Stimulated activated CD4-positive, alpha-beta T cell treated with anti-CD3 and anti-CD28 coated beads, Interleukin-1b, Interleukin-23, amount 100 ng/mL, for 24 hours (primary cell): ENCODE measurements at places on chromosomes 4 and X.

DNA sequence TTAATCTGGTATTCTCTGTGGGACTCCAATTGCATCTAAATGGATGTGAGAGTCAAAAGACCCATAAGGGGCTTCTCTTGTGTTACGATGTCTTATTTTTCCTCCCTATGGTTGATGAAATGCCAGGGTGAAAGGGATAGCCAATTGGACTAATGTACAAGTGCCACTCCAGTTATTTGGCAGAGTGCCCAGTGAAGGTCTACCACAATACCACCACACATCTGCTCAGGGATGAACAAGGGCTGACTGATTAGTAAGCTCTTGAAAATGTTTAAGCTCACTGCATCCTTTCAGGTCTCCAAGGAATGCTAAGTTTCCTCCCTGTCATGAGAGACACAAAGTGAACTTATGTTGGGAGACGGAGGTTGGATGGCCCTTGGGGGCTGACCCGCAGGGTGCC, 57.8 kb downstream of the HEPH start:
- DNase-seq: no peak

DNA sequence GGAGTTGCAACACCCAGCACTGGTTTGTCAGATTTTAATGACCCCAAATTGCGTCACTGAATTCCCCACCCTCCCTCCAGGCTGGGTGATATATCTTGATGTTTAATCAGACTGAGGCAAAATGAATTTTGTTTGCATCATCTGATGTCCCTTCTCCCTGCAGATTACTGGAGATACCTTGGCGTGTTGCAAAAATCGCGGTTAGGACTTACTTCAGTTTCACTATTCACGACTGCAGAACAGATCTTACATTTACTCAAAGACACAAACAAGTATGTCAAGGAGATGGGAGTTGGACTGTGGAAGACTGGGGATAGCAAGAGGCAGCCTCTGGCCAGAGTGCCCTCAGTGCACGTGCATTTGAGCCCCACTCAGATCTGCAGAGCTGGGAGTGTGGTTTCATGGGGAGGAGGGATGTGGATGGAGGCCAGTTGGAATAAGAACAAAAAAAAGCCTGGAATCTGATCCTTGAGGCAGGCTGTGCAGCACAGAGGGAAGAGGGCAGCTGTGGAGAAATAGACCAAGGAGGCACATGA, 92.2 kb upstream of the MTM1 start:
- DNase-seq: no peak

- DNase-seq: no peak
Observed at GRCh38 chr4:130147641-130148040, 1051.7 kb downstream of the C4orf33 start.

DNA sequence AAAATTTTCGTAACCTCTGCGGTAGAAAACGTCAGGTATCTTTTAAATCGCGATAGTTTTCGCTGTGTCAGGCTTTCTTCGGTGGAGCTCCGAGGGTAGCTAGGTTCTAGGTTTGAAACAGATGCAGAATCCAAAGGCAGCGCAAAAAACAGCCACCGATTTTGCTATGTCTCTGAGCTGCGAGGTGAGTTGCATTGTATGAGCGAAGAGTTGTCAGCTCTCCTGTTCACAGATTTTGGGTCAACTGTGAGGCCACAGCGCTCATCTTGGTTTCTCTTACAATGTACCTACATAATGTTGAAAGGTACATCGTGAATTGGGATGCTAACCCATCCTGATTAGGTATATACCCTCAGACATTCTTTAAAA, 486 bp downstream of the CLCN3 start:
- DNase-seq: no peak

DNA sequence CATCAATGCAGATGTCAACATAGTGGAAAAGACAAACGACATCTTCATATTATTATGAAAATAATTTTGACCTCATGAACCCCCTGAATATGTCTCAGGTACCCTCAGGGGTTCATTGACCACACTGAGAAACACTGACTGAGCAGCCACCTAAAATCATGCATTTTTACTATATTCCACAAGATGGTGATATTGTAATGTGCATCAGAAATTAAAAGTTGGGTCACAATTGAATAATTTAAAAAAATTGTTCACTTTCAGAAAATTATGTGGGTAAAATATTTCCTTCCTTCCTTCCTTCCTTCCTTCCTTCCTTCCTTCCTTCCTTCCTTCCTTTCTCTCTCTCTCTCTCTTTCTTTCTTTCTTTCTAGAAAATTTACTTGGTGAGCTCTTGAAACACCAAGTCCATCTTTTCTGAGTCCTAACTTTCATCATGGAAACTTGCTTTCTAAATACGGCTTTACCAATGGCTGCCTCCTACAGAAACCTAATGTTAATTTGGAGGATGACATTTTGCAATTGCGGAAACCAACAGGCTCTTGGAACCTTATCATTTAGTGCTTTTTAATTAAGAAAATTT, 103.6 kb downstream of the RTL3 start:
- no peak for DNase-seq

GRCh38 chr4:72300126-72300525, 268.3 kb downstream of the NPFFR2 start:
- no peak for DNase-seq

DNA sequence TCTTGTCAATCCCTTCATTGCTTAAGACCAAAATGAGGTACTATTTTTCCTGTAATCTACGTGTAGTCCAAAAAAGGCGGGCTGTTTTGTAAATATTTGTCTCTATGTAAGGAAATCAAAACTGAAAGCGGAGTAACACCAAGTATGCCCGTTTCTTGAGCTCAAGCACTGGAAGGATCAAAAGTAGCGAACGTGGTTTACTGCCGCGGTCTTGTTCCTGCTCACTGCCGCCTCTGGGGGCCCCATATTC, 71.5 kb downstream of the AFF1 start:
- no peak for DNase-seq

- no peak for DNase-seq
Observed at GRCh38 chr4:71229477-71230270, 109.1 kb upstream of the SLC4A4 start.

DNA sequence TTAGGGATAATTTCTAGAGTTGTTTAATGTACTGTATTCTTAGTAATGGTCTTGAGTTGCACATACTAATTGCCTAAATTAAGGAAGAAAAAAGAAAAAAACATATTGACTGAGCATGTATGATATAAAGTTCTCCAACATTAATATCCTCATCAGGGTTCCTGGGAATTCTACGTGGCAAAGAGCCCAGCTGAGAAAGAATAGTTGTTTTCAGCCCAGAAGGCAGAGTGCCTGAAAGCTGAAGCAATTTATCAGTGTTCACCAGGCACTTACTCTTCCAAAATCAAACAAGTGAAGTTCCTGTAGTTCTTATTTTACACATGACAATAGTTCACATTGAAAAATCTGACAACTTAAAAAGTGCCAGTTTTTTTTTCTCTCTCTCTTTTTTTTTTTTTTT, 27.7 kb downstream of the YIPF7 start:
- no peak for DNase-seq

GRCh38 chrX:49226946-49227345, 6.2 kb downstream of the CACNA1F start:
- DNase-seq: no peak

DNA sequence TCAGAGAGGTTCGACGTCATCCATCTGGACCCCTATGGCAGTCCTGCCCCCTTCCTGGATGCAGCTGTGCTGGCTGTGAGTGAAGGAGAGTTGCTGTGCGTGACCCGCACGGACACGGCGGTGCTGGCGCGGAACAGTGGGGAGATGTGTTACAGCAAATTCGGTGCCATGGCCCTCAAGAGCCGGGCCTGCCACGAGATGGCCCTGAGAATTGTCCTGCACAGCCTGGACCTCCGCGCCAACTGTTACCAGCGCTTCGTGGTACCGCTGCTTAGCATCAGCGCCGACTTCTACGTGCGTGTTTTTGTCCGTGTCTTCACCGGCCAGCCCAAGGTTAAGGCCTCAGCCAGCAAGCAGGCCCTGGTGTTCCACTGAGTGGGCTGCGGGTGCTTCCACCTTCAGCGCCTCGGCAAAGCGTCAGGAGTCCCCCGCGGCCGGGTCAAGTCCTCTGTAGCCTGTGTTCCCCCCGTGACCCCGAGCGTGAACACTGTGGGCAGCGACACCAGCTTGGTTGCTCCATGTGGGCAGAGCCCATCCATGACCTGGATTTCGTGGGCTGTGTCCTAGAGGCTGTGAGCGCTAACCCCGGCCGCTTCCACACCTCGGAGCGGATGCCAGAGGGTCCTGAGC, 186.7 kb upstream of the SLITRK2 start:
- DNase-seq: no peak

- no peak for DNase-seq
Observed at GRCh38 chr4:158459085-158459820, 62.4 kb upstream of the RXFP1 start.

- DNase-seq: no peak
Observed at GRCh38 chrX:39705290-39705689, 392.5 kb downstream of the BCOR start.

DNA sequence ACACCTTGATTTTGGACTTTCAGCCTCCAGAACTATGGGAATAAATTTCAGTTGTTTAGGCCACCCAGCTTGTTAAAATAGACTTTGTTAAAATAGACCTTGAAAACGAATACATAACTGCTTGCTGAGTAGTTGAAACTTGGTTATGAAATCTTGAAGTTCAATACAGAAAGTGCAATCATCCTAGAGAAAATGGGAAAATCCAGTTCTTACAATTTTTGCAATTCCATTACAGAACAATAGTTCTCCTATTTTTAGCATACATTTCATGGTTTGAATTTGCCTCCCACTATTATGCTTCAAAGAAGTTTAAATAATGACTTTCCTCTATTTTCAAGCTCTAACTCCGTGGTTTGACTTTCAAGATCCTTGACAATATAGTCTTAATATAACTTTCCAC, 10.5 kb downstream of the TLR1 start:
- DNase-seq: no peak

- no peak for DNase-seq
Observed at GRCh38 chrX:104316739-104317138, 62.0 kb upstream of the ESX1 start.

- no peak for DNase-seq
Observed at GRCh38 chr4:113256946-113257345, 207.5 kb downstream of the ANK2 start.

- no peak for DNase-seq
Observed at GRCh38 chr4:134145369-134145768, 56.2 kb downstream of the PABPC4L start.

DNA sequence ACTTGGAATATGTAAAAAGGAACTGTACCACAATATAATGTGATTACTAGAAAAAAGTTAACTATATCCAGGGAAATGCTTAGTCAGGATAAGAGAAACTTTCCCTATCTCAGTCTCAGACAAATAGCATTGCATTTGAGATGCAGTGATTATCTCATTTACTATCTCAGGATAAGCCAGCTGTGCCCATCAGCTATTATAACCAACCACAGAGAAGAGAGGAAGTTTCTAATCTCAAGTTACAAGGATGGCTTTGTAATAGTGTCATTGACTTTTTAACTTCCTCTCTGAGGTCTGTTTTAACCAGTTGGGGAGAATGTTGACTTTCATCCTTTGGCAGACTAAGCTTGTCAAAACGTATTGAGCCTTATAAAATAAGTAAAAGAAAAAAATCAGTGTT, 56.5 kb downstream of the SNX25 start:
- no peak for DNase-seq

DNA sequence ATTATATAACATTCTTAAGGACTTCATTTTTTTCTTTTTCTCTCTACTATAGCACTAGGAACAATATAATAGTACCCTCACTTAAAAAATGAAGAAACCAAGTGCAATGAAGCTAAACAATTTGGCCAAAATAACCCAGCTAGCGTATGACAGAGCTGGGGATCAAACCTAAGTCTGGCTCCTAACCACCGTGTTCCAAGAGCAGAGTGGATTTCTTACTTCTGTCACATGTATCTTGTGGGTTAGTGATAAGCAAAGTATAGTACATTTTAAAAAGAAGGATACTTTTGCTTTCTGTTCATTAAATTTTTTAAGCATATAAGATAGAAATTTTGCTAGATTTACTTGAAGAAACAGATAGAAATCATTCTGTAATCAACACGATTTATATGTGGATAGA, 11.5 kb downstream of the LIMCH1 start:
- no peak for DNase-seq

GRCh38 chrX:32871636-32872035, 339.7 kb downstream of the DMD start:
- no peak for DNase-seq

GRCh38 chrX:124699876-124700275, 353.5 kb downstream of the SH2D1A start:
- no peak for DNase-seq

- no peak for DNase-seq
Observed at GRCh38 chrX:137749246-137749645, 183.3 kb downstream of the ZIC3 start.

DNA sequence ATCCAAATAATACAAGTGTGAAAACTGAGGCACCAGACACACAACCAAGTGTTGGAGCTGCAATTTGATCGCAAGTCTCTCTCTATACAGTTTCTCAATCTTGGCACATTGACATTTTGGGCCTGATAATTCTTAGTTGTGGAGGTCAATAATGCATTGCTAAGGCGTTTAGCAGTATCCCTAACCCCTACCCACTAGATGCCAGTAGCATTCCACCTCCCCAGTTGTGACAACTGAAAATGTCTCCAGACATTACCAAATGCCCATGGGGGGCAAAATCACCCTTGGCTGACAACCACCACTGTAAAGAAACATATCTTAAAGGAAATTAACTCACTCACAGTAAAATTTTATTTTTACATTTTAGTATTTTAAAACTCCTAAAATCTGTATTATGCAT, 4.2 kb downstream of the NR3C2 start:
- DNase-seq: no peak

GRCh38 chrX:68851082-68851481, 22.3 kb downstream of the EFNB1 start:
- no peak for DNase-seq

GRCh38 chrX:110743679-110744340, 51.8 kb downstream of the CHRDL1 start:
- DNase-seq: no peak

DNA sequence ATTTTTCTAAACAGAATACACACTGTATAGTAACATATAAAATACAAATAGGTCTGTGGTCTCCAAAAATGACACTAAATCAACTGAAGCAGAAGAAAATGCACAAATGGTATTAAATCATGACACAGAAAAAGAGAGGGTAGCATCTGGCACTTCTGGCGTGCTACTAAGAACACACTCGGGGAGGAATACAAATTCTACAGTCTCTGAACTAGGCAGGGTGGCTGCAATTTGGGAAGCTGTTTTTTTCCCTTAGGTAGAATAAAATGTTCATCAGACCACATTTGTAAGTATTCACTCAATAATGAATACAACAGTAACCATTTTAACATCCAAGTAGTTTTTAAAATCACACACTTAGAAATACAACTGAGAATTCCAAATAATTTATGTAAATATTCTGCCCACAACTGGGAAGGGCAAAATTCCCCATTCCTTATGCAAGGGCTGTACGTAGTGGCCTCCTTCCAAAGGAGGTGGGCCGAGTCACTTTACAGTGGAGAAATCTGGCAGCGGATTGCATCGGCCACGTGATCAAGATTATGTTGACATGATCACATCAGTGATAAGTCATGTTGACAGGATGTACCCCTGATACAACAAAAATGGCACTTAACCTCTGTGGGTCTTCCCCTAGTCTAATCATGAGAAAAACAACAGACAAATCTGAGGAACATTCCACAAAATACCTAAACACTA, 101.1 kb downstream of the TSPAN5 start:
- DNase-seq: no peak
